ENCODE measurements at places on chromosomes 7 and 10.
A peak's percentile ranks its signal among the peaks of the same experiment; 100 is the strongest.

- no peaks in the 10 kb centered on the region for H3K36me3 ChIP-seq
- H3K27me3 ChIP-seq = no peaks in the 10 kb centered on the region
Observed at GRCh38 chr7:68411742-68412141, 1186.5 kb upstream of the AUTS2 start.

DNA sequence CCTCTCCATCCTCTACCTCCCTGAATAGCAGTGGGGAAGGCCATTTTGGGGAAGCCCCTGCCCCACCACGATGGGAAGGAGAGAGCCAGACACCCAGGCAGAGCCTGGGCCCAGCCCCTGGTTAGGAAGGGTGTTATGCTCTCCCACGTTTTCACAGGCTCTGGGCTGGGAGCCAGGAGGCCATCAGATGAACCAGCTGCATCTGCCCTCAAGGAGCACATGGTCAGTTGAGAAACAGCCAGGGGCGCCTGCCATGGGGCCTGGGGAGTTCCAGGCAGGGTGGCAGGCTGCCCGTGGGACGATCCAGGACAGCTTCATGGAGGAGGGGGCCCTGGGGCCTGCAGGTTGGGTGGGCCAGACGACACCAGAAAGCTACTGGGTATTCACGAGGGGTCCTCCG is 47.5 kb downstream of the CAMK2B start:
- no peaks in the 10 kb centered on the region for H3K36me3 ChIP-seq
- no peaks in the 10 kb centered on the region for H3K27me3 ChIP-seq
- peak; percentile 41 for DNase-seq
- H3K27ac ChIP-seq = no peak overlapping the region
- H3K4me3 ChIP-seq = no peak overlapping the region

DNA sequence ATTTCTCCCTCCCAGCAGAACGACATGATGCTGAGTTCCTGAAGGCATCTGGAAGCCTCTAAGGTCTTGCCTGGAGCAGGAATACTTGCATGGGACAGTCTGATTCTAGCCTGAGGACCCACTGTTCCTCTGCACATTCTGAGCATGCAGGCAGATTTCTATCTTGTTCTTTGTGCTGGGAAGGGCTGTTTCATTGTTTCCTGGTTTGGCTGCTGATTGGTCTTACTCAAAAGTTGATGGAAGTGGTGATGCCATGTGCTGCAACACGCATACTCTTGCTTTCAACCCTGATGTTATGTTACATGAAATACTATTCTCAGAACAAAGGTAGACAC is 307.0 kb downstream of the GATA3 start:
- peaks cover 9% of the 10 kb centered on the region for H3K27me3 ChIP-seq
- H3K27ac ChIP-seq = no peak overlapping the region
- no peak for DNase-seq
- H3K4me3 ChIP-seq = no peak overlapping the region
- no peaks in the 10 kb centered on the region for H3K4me1 ChIP-seq

DNA sequence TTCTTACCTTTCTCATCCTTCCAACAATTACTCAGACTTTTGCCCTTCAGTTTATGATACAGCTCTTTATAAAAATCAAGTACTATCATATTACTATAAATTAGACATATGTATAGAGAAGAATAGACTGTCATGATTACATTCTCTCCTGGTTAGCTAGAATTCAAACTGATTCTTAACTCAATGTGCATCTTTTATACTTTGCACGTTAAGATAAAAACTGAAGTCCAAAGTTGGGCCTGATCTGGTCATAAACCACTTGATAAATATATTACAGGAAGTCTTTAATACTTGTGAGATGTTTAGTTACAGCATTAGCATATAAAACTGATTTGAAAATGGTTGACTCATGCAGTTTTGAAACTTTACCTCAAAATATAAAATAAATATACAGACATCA is 2.6 kb downstream of the AGR3 start:
- H3K4me3 ChIP-seq = no peak overlapping the region
- no peaks in the 10 kb centered on the region for H3K36me3 ChIP-seq

DNA sequence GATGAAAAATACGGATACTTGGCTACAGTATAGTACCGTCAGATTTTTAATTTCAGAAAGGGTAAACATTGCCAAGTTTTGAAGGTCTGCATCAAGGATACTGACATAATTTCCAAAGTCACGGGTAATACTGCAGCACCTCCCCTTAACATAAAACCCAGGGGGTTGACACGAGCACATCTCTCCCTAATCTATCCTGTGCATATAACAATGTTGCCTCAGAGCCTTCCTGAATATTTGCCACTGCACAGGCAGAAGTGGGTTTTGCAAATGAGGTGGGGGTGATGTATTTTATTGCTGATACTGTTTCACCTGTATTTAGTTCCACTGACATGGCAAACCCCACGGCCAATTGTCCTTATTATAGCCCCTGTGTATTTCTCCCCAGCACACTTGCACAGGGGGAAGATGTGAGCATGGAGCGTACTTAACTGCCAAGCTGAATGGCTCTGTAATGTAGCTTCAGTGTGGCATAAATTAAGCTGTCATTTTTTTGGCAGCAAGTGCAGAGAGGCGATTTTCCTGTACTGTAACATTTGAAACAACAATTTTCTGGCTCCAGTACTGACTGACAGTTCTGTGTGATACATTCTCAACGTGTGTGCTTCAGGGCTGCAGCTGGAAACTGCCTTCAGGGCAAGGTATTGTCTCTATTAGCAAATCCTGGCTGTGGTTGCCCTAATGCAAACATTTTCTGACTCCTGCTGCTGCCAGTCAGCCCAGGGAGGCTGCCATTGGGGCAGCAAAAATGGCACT is 299.6 kb upstream of the SP4 start:
- no peak for DNase-seq
- H3K27ac ChIP-seq = no peak overlapping the region
- H3K27me3 ChIP-seq = no peaks in the 10 kb centered on the region
- H3K4me1 ChIP-seq = peaks cover 2% of the 10 kb centered on the region
- no peak overlapping the region for H3K4me3 ChIP-seq

DNA sequence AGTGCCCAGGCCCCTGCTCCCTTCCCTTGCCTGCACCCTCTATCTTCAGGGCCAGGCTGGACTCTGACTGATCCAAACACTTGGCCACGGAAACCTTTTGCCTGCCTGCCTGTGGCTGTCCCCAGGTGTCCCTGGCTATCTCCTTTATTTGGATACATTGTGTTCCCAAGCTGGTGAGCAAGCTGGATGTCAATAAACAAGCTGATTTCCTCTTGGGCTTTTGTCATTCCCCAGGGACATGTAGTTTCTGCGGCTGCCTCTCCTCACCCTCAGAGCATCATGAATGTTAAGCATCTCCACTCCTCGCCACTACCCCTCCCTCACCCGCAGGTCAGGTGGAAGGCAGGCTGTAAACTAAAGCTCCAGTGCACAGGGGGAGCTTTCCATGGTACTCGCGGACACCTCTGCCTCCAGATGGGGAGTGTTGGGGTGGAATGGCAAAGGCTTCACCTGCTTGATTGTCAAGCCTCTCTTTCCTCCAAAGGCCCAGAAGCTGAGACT is 6.9 kb downstream of the GHRHR start:
- H3K4me1 ChIP-seq = no peaks in the 10 kb centered on the region
- peaks cover 8% of the 10 kb centered on the region for H3K27me3 ChIP-seq

DNA sequence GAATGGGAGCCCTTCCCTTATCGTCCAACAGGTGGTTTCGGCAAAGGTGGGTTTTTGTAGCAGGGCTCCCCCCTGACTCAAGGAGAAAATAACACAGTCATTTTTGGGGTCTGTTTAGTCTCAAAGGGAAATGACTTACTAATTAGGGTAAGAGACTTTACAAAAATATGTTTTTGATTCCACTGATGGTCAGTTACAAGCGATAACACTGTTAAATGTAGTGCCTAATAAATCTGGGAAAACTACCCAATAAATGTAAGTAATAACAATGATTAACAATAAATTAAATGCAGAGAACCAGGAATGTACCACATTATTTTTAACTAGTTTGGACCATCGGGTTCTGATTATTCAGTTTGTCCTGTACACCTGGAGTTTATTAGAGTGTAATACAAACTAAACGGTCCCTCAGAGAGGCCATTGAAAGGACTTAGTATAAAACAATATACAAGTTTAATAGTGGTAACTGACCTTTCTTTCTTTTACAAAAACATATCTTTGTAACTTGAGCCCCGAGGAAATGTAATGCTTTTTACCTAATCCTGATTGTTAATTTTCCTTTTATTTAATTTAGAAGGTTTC is 216.2 kb upstream of the HABP2 start:
- DNase-seq = no peak
- H3K27ac ChIP-seq = no peak overlapping the region
- peaks cover 42% of the 10 kb centered on the region for H3K27me3 ChIP-seq
- no peak overlapping the region for H3K4me3 ChIP-seq
- H3K4me1 ChIP-seq = no peaks in the 10 kb centered on the region
- H3K36me3 ChIP-seq = no peaks in the 10 kb centered on the region

- no peaks in the 10 kb centered on the region for H3K36me3 ChIP-seq
- no peak overlapping the region for H3K27ac ChIP-seq
- peak; percentile 28 for DNase-seq
- H3K4me3 ChIP-seq = no peak overlapping the region
Observed at GRCh38 chr10:117792214-117792613, 249.7 kb downstream of the EMX2 start.

- no peak overlapping the region for H3K27ac ChIP-seq
- peaks cover 6% of the 10 kb centered on the region for H3K36me3 ChIP-seq
- no peak overlapping the region for H3K4me3 ChIP-seq
- peaks cover 5% of the 10 kb centered on the region for H3K4me1 ChIP-seq
Observed at GRCh38 chr7:55966851-55967250, 2.5 kb downstream of the NIPSNAP2 start.

DNA sequence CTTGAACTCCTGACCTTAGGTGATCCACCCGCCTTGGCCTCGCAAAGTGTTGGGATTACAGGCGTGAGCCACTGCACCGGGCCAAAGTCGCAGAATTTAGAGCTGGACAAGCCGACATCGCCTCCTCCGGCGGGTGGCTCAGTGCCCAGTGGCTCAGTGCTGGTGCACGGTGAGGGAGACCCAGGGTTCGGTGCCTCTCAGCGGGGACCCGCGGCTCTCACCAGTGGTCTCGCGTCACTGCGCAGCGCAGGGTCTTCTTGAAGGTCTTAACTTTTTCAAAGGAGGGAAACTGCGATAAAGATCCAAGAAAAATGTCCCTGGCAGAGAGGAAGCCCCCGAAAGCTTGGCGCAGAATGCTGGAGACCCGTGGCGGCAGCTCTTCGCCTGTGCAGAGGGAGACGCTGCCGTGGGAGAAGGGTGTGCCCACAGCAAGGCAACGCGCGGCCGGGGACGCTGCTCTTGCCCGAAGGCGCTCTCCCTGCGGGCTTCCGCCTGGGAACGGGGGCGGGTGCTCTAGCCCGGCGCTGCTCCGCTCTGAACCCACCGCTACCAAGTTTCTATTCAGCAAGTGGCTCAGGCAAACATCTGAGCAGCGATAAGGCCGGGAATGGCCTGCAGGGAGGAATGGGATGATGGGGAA is 324.3 kb downstream of the DNAJB6 start:
- no peaks in the 10 kb centered on the region for H3K27me3 ChIP-seq
- no peak overlapping the region for H3K27ac ChIP-seq
- H3K4me1 ChIP-seq = no peaks in the 10 kb centered on the region

DNA sequence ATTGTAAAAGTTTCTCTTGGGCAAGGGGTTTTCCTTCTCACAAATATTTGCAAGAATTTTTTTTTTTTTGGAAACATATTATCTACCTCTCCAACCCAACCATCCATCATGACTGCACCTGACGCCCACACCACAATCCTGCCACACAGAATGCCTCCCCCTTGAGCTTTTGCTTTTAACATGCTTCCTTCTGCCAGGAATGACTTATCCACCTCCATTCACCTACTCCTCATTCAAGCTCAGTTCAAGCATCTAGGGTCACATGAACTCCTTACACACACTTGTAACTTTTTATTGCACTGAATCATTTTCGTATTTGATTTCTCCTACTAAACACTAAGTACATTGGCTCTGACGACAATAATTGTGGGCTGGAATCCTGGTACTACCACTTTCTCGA is 660.1 kb upstream of the AUTS2 start:
- no peak overlapping the region for H3K4me3 ChIP-seq
- no peak overlapping the region for H3K27ac ChIP-seq
- DNase-seq = no peak
- H3K27me3 ChIP-seq = no peaks in the 10 kb centered on the region
- H3K36me3 ChIP-seq = no peaks in the 10 kb centered on the region

- H3K27me3 ChIP-seq = no peaks in the 10 kb centered on the region
- H3K36me3 ChIP-seq = peaks cover 12% of the 10 kb centered on the region
- peak; percentile 32 for DNase-seq
- H3K4me3 ChIP-seq = no peak overlapping the region
- H3K4me1 ChIP-seq = peaks cover 3% of the 10 kb centered on the region
- H3K27ac ChIP-seq = no peak overlapping the region
Observed at GRCh38 chr7:151404216-151405011, 5.4 kb downstream of the WDR86 start.

DNA sequence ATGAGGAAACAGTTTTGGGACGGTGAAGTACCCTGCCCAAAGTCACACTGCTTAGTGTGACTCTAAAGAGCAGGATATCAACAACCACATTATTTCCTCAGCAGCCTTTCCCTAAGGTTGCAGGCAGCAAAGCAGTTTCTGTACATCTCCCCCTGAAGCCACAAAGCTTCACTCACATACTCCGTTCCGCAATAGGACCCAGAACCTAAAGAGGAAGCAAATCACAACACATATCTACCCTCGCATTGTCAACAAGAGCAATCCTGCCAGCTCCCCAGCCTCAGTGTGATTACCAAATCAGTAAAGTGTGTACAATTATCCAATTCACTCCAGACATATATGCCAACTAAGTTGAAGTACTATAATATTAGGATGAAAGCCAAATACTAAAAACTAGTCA is 30.8 kb downstream of the VAX1 start:
- H3K4me3 ChIP-seq = no peak overlapping the region
- no peaks in the 10 kb centered on the region for H3K4me1 ChIP-seq
- no peaks in the 10 kb centered on the region for H3K27me3 ChIP-seq
- no peaks in the 10 kb centered on the region for H3K36me3 ChIP-seq
- no peak overlapping the region for H3K27ac ChIP-seq

- no peaks in the 10 kb centered on the region for H3K4me1 ChIP-seq
- peak; percentile 75 for DNase-seq
- H3K27ac ChIP-seq = no peak overlapping the region
- no peaks in the 10 kb centered on the region for H3K27me3 ChIP-seq
- no peaks in the 10 kb centered on the region for H3K36me3 ChIP-seq
Observed at GRCh38 chr10:125263551-125263950, 103.2 kb upstream of the CTBP2 start.

GRCh38 chr7:2497500-2498336 is 21.5 kb upstream of the GRIFIN start:
- no peaks in the 10 kb centered on the region for H3K27me3 ChIP-seq
- peak; percentile 71 for DNase-seq
- peaks cover 16% of the 10 kb centered on the region for H3K4me1 ChIP-seq
- peak overlapping the region; percentile 44 for H3K27ac ChIP-seq

GRCh38 chr7:137313201-137313600 is 30.3 kb downstream of the PTN start:
- H3K27ac ChIP-seq = no peak overlapping the region
- no peaks in the 10 kb centered on the region for H3K36me3 ChIP-seq
- H3K4me3 ChIP-seq = no peak overlapping the region
- H3K27me3 ChIP-seq = no peaks in the 10 kb centered on the region
